Thymus (tissue), 14 donors: ENCODE measurements at places on chromosomes 12 and 14. TPM values are rescaled to one million over a fixed set of nuclear protein-coding genes. Genes with fewer than 3 reads are reported as not detected.

The CCDC38 gene
- 0.05 TPM for total RNA-seq

DNA sequence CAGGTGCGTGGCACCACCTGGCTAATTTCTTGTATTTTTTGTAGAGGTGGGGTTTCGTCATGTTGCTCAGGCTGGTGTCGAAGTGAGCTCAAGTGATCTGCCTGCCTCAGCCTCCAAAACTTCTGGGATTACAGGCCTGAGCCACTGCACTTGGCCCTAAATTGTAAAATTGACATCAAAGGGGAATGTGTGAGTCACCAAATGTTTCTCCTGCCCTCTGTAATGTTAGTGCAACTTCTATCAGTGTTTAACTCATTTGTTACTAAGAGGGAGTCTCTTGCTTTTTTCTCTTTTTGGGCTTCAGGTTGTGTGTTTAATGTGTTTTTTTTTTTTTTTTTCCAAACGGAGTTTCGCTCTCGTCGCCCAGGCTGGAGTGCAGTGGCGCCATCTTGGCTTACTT, 2.3 kb downstream of the TULP3 start:
- H3K27ac ChIP-seq = no peak overlapping the region
- peaks cover 3% of the 10 kb centered on the region for H3K36me3 ChIP-seq
- no peak for DNase-seq
- H3K4me1 ChIP-seq = peaks cover 13% of the 10 kb centered on the region
- H3K27me3 ChIP-seq = no peaks in the 10 kb centered on the region
- no peak overlapping the region for H3K4me3 ChIP-seq

DNA sequence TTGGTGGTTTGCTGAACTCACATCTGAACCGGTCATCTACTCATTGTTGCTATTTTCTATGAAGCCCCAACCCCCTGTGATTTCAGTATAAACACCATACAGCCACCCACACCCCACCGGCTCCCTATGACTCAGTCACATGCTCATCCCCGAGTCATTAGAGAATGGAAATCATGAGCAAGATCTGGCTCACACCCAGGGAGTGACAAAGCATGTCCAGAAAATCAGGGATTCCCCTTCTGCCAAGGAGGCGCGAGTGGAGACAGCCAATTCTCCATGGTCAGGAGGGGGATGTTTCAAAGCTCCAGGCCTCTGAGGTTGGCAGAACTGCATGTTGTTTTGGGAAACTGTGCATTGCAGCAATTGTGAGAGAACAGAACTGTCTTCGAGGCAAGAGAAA, 657.5 kb upstream of the TBX3 start:
- no peaks in the 10 kb centered on the region for H3K36me3 ChIP-seq
- no peak overlapping the region for H3K4me3 ChIP-seq
- peak; percentile 6 for DNase-seq
- no peaks in the 10 kb centered on the region for H3K27me3 ChIP-seq
- no peaks in the 10 kb centered on the region for H3K4me1 ChIP-seq
- peak overlapping the region; percentile 37 for H3K27ac ChIP-seq

DNA sequence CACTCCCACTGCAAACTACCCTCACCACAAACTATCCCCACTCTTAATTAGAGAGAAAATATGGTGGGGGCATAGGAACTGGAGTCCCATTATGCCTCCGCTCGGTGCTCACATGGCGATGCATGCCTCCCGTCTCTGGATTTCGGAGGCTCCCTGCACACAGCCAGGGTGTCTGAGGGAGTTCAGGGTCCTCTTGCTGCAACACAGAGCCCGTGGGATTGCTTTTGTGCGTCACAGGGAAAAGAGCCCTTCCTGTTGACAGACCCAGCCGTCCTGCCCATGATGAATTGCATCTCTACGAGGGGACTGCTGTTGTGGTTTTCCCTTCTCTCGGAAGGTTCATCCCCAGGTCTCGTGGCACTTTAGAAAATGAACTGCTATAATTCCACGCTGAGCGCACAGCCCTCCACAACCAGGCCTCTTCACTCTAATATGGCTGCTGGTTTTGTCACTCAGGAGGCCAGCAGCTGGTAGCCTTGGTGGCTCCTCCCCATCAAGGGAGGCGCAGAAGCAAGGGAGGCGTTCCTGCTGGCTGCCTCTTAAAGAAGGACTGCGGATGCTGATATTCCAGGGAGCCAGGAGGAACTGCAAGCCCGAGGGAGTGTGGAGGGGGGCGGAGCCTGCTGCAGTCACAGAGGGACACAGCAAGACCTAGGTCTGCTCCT, 158.0 kb downstream of the KCNA5 start:
- no peak overlapping the region for H3K27ac ChIP-seq
- no peaks in the 10 kb centered on the region for H3K36me3 ChIP-seq
- H3K4me1 ChIP-seq = peaks cover 21% of the 10 kb centered on the region

GRCh38 chr12:106195621-106196027, 52.2 kb downstream of the CKAP4 start:
- H3K36me3 ChIP-seq = no peaks in the 10 kb centered on the region
- no peaks in the 10 kb centered on the region for H3K27me3 ChIP-seq
- DNase-seq = no peak
- H3K4me1 ChIP-seq = no peaks in the 10 kb centered on the region
- H3K4me3 ChIP-seq = no peak overlapping the region

- DNase-seq = no peak
- H3K27me3 ChIP-seq = no peaks in the 10 kb centered on the region
- no peak overlapping the region for H3K4me3 ChIP-seq
Measured at GRCh38 chr12:1289371-1290155, 298.5 kb downstream of the ERC1 start.

The CMA1 gene
- 0.28 TPM for total RNA-seq

DNA sequence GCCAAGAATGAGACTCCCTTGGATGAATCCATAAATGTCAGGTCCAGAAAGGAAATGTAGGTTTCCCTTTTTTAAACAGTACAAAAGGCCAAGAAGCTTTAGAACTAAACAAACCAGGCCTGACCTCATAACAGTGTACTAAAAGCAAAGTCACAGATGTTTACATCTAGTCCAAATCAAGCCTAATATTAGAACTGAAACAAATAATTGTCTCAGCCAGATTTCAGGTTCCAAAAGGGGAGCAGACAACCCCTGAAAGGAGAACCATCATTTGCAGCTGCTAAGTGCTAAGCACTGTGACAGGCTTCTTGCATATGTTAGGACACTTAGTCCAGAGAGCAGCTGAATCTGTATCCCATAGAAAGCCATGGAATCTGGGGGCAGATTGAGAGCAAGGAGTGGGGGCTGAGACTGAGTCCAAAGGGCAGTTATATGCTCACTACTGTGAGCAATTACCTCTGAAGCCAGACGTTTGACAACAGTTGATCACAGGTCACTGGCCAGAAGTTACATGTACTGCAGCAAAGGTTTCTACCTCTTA, 90.1 kb downstream of the STXBP6 start:
- DNase-seq = no peak
- H3K4me1 ChIP-seq = no peaks in the 10 kb centered on the region
- no peaks in the 10 kb centered on the region for H3K27me3 ChIP-seq
- no peak overlapping the region for H3K27ac ChIP-seq
- H3K4me3 ChIP-seq = no peak overlapping the region
- H3K36me3 ChIP-seq = no peaks in the 10 kb centered on the region

DNA sequence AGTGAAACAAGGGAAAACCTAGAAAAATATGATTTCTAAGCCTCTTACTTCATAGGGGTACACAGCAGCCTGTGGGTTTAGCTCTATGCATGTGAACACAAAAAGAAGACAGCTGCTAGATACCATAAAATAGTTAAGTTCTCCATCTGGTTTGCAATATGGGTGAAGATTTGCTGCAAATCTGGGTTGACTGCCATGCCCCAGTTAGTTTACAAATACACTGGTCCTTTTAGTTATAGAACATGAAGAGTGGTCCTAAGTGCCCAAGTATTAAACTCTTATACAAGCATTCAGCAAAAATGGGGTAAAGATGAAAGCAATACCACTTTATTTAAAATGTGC, 176.1 kb downstream of the AEBP2 start:
- no peaks in the 10 kb centered on the region for H3K27me3 ChIP-seq
- no peak overlapping the region for H3K4me3 ChIP-seq
- H3K36me3 ChIP-seq = no peaks in the 10 kb centered on the region
- no peak overlapping the region for H3K27ac ChIP-seq
- H3K4me1 ChIP-seq = no peaks in the 10 kb centered on the region

The RND1 gene
- total RNA-seq = 1.1 TPM

DNA sequence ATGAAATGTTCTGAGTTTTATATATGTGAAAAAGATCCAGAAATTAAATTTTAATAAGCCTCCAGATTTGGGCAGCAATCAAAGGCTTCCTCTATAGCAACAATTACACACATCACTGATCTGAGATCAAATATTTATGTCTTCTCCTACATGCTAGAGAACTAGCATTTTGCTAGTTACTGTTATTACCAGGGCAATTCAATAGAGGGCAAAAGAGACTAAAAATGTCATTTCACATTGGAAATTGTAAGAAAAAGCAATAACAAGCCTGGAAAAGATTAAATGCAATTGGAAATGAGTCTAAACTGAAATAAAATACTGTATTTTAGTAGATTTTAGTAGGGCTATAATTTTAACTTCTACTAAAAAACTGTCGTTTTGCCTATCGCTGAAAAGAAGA, 32.6 kb upstream of the ANO6 start:
- H3K36me3 ChIP-seq = no peaks in the 10 kb centered on the region
- no peak overlapping the region for H3K27ac ChIP-seq
- H3K27me3 ChIP-seq = no peaks in the 10 kb centered on the region
- H3K4me3 ChIP-seq = no peak overlapping the region
- no peak for DNase-seq
